Myocyte (in vitro differentiated cells): ENCODE measurements at places on chromosomes 13 and 19. TPM values are rescaled to one million over a fixed set of nuclear protein-coding genes. Genes with fewer than 3 reads are reported as not detected.

GRCh38 chr19:16041299-16041990 lies 34.9 kb upstream of the TPM4 start:
- peak; percentile 81 for DNase-seq

GRCh38 chr13:39016787-39017186 lies 21.1 kb downstream of the PROSER1 start:
- peak; percentile 40 for DNase-seq

DNA sequence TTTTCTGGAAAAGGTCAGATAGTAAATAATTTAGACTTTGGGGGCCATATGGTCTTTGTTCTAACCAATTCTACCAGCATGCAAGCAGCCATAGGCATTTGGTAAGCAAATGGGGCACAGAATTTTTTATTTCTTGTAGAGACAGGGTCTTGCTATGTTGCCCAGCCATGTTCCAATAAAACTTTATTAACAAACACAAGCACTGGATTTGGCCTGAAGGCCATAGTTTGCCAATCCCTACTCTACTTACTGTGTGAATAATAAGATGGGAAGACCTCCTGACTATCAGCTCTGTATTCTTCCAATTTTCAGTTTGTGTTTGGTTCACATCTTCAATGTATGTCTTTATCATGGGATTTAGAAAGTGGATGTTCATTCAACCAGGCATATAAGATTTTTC lies 53.0 kb upstream of the SERP2 start:
- DNase-seq = no peak

GRCh38 chr13:56457535-56458190 lies 683.1 kb upstream of the PRR20A start:
- DNase-seq = no peak

DNA sequence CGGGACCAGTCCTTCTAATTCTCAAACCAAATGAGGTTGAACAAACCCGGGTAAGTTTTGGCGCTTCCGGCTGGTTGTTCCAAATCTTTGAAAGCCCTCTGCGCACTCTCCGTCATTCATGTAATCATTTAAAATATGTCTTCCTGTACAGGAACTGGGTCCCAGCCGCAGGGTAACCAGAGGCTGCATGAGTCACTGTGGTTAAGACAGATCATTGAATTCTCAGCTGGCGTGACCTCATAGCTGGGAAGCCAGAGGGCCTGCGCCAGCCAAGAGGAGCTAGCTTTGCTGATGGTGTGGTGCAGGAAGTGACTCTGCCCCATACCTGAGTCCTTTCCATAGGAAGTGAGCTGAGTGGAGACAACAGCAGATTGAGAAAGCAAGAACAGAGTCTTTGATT lies 135.2 kb downstream of the TSHZ3 start:
- peak; percentile 99 for DNase-seq

- no peak for DNase-seq
Observed at GRCh38 chr19:44607049-44607448, 6.3 kb upstream of the IGSF23 start.

DNA sequence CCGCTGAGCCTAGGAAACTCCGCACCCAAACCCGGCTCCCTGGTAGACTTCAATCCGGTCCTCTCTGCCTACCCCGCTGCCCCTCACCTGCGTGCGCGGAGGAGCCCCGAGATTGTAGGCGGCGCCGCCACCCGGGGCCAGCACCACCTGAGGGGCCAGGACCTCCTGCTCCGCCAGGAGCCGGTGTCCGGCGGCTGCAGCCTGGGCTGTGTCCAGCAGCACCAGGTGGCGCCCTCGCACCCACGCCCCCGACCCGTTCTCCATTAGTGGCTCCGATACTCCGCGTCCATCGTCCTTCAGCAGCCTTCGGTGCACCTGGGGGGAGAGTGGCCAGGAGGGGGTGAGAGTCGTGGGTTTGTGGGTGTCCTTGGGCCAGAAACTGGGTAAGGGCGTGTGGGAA lies 18.5 kb downstream of the MAN2B1 start:
- no peak for DNase-seq

- no peak for DNase-seq
Observed at GRCh38 chr13:44609137-44609536, 33.0 kb upstream of the TSC22D1 start.

- DNase-seq = no peak
Observed at GRCh38 chr19:2457394-2458037, 757 bp upstream of the LMNB2 start.

- DNase-seq = no peak
Observed at GRCh38 chr19:437041-437440, 23.8 kb downstream of the SHC2 start.

The POSTN gene
- 133 and 144 TPM in 2 replicates for total RNA-seq

The CLIP3 gene
- total RNA-seq = 4.9 and 7.6 TPM in 2 replicates

The SYT5 gene
- 1.4 TPM in 1 of 2 replicates, not detected in the other for total RNA-seq
